SW480 (cell line): ENCODE measurements at places on chromosomes 12 and 14.

DNA sequence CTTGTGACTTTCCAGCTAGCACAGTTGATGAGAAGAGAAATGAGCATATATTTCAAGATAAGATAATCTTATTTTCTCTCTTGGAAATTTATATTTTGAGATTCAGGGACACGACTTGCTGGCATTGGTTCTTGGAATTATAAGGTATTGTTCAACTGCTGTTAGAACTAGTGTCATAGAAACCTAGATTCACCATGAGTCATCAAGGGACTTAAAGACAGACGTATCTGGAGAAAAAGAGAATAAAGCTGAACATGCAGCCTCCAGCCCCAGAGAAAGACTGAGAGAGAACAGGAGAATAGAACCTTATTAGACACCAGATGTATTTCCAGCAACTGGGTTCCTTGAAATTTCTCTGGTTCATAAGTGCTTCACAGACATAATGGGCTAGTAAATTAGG, 194.4 kb upstream of the PPFIA2 start:
- no peak for DNase-seq

DNA sequence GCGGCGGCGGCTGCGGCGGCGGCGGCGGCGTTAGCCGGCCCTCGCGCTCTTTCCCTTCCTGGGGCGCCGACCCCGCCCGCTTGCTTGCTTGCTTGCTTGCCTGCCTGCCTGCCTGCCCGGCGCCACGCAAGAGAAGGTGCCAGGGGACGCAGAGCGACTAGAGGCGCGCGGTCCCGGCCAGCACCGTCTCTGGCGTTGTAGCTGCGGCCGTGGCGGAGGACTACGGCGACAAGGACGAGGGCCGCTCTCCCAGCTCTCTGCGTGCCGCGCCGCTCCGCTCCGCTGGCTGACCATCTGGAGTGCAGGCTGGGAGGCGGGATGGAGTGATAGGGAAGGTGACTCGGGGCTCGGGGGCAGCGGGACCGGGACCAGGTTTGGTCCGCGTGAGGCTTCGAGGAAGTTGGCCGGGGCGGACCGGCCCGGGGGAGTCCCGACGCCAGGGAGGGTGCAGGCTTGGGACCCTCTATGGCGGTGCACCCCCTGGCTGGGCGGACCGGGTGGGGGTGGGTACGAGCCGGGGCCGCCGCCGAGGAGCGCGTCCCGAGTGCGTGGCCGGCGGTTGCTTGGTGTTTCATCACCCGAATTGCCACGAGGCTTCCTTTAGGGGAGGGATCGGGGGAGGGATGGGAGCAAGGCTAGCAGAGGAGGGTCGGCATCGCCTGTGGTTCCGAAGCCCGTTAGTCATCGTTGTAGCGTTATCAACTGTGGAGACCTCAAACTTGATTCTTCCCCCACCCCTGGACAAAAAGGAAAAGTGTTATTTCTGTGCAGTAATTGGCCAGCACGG, 471 bp downstream of the XPOT start:
- peak; percentile 86 for DNase-seq

DNA sequence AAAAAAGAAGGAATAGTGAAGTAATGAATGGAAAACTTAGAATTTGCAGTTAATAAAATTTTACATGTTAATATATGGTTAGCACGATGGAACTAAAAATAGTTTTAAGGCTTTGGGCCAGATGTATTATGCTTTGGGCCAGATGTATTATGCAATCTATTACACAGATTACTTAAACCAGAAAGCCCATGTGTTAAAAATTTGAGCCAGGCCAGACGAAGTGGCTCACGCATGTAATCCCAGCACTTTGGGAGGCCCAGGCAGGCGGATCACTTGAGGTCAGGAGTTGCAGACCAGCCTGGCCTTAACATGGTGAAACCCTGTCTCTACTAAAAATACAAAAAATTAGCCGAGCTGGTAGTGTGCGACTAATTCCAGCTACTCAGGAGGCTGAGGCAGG, 17.2 kb downstream of the IFT81 start:
- no peak for DNase-seq

DNA sequence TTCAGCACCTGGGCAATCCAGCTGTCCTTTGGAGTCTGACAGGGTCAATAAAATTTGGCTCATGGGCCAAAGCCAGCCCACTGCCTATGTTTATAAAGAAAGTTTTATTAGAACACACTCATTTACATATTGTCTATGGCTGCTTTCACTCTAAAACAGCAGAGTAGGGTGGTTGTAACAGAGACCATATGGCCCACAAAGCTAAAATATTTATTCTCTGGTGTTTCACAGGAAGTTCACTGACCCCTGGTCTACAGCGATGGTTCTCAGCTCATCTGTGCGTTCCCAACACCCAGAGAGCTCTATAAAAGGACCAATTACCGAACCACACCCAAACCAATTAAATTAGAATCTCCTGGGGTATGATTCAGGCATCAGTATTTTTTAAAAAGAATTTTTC, 37.7 kb upstream of the RTRAF start:
- DNase-seq = no peak

GRCh38 chr12:7695237-7695560, 376 bp downstream of the GDF3 start:
- no peak for DNase-seq

- DNase-seq = no peak
These were observed 243.1 kb downstream of the AKAP6 start for GRCh38 chr14:32571995-32572866.

- peak; percentile 81 for DNase-seq
These were observed 522 bp downstream of the TUBA1A start for GRCh38 chr12:49188201-49188915.
